ENCODE measurements at places on chromosomes 2 and 18.
A peak's percentile ranks its signal among the peaks of the same experiment; 100 is the strongest.

DNA sequence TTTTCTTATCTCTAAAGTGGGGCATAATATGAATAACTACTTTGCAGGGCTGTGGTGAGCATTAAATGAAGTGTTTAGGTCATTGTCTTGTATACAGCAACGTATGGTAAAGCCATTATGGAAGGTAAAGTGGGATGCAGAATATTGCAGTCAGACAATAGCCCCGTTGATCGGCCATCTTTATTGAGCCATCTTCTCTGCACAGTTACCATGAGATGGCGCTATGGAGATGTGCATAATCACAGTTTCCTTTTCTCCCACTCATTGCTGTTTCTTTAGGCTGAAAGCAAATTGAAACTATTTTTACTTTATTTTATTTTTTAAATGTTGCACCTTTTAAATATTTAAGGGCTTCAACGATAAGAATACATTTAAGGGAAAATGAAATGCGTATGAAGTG, 108.9 kb downstream of the THSD7B start:
- DNase-seq = no peak

GRCh38 chr2:29398384-29399237, 283.4 kb downstream of the CLIP4 start:
- no peak for DNase-seq

DNA sequence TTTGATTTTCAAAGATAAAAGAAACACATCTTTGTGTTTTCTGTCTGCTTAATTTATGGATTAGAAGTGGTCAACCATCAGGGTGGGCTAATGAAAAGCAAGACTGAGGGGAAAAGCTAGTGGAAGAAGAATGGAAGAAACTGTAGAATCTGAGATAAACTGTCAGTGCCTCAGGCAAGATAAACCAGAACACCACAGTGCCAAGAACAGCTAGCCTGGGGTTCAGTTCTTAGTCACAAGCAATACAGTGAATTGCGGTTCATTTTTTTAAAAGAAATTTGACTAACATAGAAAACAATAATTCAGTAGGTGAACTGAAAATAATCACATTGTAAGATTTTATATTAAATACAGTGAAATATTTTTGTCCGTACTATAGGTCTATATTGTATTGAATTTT, 22.0 kb upstream of the LNPK start:
- DNase-seq = no peak

GRCh38 chr2:65017335-65017734, 28.1 kb downstream of the SLC1A4 start:
- DNase-seq = no peak

- no peak for DNase-seq
Measured at GRCh38 chr18:35593859-35594258, 12.3 kb downstream of the GALNT1 start.

DNA sequence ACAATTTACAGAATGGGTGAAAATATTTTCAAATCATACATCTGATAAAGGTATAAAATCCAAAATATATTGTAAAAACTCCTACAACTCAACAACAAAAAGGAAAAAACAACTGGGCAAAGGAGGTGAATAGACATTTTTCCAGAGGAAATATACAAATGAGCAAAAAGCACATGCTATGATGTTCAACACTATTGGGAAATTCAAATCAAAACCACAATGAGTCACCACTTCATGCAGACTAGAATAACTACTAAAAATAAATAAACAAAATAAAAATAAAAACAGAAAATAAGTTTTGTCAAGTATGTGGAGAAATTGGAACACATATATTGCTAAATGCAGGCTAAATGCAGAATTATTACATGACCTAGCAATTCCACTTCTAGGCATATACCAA, 120.9 kb downstream of the FSIP2 start:
- no peak for DNase-seq

GRCh38 chr18:24935896-24936295, 416.1 kb downstream of the ZNF521 start:
- DNase-seq = no peak

- DNase-seq = no peak
Measured at GRCh38 chr2:184178229-184178628, 420.1 kb upstream of the ZNF804A start.

DNA sequence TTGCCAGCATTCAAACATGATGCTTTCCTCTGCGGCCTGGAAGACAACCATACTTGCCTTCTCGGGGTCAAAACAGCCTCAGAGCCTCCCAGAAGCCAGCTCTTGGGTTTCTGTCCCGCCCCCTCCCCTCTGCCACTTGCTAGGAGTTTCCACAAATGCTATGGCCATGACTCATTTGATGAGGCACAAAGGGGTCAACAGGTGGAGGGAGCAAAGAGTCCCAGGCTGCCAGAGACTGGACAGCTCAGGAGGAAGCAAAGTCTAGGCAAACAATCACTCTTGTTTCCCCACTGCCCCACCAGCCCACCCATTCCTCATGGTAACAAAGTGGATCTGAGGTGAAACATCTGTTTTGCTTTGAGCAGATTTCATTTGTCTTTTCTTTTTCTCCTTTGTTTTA, 551.1 kb downstream of the TNS1 start:
- no peak for DNase-seq

DNA sequence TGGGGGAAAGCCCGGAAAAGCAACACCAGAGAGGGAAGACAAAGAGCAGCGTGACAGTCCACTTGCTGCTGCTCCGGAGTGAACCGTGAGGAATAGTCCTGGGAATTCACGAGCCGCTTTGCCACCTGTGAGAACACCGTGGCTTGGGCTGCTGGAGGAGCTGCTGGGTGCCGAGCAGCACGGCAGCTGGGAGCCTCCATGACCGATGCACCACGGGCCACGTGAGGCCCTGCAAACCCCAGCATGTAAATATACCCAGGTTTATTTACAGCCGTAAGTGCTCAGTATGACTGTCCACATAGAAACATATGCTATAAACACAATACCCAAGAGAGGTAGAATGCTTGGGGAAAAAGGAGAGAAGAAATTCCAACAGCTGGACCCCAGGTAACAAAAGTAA, 65.1 kb downstream of the SMIM21 start:
- DNase-seq = no peak

DNA sequence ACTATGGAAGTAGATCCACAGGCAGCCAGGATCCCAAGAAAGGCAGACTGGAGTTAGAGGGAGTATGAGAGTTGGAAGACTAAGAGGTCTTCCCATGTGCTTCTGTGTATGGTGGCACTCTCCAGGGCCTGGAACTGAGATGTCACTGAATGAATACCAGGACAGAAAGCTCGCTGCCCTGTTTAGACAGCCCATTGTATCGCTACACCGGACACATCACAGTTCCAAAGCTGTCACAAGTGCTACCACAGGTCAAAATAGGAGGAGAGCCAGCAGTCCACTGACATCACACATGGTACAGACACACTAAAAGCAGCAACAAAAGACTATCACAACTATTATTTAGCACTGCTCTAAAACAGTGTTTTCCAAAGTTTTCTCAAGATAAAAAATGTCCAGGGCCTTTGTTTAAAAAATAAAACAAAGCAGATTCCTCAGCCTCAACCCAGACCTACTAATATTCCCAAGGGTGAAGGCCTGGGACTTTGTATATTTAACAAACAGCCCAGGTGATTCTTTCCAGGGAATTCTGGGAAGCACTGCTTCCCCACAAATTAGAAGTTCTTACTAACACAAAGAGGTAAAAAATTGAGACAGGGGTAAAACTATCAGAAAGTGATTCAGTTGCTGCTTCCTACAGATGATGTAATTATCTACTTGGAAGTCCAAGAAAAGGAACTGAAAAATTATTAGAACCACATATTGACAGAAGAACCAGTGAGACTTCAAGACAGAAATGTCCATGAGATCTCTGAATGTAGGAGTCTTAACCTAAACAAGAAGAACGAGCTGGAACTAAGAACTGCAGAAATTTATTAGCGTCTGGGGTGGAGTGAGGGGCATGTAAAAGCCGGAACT, 116.0 kb downstream of the DTNB start:
- DNase-seq = no peak

DNA sequence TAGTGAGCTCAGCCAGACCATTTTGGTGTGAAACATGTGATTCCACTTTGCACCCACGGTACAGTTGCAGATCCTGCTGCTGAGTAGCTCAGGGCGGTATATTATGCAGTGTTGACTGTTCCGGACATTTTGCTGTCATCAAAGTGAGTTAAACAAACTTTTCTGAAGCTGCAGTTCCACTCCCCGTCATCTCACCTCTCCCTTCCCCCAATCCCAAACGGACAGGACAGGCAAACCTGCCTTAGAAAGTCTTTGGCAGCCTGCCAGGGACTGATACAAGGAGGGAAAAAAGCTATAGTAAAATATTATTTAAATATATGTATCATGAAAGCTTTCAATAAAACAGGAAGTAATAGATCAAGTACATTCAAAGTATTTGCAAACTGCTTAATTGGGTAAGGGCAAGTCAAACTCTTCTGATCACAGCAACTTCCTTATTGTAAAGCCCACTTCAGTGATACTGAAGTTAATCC, 35.5 kb upstream of the SP5 start:
- DNase-seq = peak; percentile 48
